ENCODE measurements at places on chromosomes 2 and 18.

- DNase-seq, result peak; percentile 31
These were observed 27.7 kb upstream of the SMCHD1 start for GRCh38 chr18:2627821-2628276.

GRCh38 chr18:37964885-37965571 lies 399.4 kb upstream of the CELF4 start:
- no peak for DNase-seq

GRCh38 chr2:232353096-232353495 lies 25.5 kb upstream of the ALPP start:
- DNase-seq, result no peak

- peak; percentile 59 for DNase-seq
These were observed 334.3 kb upstream of the VWC2L start for GRCh38 chr2:214076527-214076926.

DNA sequence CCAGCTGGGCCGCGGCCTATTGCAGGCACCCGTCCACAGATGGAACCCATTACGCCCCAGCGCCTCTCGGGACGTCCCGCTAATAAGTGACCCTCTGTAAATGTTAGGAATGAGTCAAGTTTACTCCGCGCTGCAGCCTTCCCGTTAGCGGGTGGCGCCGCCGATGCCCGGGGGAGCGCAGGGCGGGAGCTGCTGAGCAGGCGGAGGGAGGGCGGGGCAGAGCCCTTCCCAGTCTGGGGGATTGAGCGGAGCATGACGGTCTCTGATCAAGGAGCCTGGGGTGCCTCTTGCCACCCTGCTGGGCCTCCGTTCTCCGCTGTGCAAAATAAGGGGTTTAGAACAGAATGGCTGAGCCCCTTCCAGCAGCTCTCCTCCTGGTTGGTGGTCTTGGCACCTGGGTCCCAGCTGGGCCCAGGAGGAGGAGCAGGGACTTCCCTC lies 10.5 kb downstream of the CROCC2 start:
- DNase-seq, result peak; percentile 37

Measured in kidney epithelial cell (primary cell).